Bronchial smooth muscle cell (primary cell): ENCODE measurements at places on chromosomes 16 and 17. TPM values are rescaled to one million over a fixed set of nuclear protein-coding genes. Genes with fewer than 3 reads are reported as not detected.

Gene HOXB4
- total RNA-seq, result 1.7 and 3.3 TPM in 2 replicates

Gene SPEM1
- 0.16 TPM in 1 of 2 replicates, not detected in the other for total RNA-seq

Gene PRSS36
- total RNA-seq, result 0.17 and 0.47 TPM in 2 replicates

Gene SEC14L1
- total RNA-seq, result 23.5 and 23.6 TPM in 2 replicates

Gene CYGB
- 65.3 and 86.2 TPM in 2 replicates for total RNA-seq

Gene DNAI2
- not detected in 2 replicates for total RNA-seq

Gene ABCA10
- total RNA-seq, result 5.2 and 5.6 TPM in 2 replicates

Gene CLDN7
- 4.2 and 16.5 TPM in 2 replicates for total RNA-seq

Gene CTRB2
- not detected in 2 replicates for total RNA-seq

Gene IL34
- 2.4 and 3.9 TPM in 2 replicates for total RNA-seq

Gene HASPIN
- total RNA-seq, result 0.17 and 0.79 TPM in 2 replicates
